Putamen (tissue), 1 donor: ENCODE measurements at places on chromosomes 7 and 10.

DNA sequence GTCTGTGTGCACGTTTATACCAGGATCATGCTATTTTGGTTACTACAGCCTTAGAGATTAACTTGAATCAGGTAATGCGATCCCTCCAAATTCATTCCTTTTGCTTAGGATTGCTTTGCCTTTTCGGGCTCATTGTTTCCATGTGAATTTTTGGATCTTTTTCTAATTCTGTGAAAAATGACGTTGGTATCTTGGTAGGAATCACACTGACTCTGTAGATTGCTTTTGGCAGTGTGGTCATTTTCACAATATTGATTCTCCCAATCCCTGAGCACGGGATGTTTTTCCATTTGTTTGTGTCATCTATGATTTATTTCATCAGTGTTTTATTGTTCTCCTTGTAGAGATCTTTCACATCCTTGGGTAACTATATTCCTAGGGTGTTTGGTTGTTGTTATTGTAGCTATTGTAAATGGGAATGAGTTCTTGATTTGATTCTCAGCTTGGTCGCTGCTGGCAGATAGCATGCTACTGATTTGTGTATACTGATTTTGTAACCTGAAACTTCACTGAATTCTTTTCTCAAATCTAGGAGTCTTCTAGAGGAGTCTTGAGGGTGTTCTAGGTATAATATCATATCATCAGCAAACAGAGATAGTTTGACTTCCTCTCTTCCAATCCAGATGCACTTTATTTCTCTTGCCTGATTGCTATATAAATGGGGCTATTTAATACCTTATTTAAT lies 18.2 kb downstream of the SNX8 start:
- no peak for DNase-seq

- DNase-seq = no peak
Measured at GRCh38 chr7:22842973-22843372, 20.3 kb upstream of the TOMM7 start.

DNA sequence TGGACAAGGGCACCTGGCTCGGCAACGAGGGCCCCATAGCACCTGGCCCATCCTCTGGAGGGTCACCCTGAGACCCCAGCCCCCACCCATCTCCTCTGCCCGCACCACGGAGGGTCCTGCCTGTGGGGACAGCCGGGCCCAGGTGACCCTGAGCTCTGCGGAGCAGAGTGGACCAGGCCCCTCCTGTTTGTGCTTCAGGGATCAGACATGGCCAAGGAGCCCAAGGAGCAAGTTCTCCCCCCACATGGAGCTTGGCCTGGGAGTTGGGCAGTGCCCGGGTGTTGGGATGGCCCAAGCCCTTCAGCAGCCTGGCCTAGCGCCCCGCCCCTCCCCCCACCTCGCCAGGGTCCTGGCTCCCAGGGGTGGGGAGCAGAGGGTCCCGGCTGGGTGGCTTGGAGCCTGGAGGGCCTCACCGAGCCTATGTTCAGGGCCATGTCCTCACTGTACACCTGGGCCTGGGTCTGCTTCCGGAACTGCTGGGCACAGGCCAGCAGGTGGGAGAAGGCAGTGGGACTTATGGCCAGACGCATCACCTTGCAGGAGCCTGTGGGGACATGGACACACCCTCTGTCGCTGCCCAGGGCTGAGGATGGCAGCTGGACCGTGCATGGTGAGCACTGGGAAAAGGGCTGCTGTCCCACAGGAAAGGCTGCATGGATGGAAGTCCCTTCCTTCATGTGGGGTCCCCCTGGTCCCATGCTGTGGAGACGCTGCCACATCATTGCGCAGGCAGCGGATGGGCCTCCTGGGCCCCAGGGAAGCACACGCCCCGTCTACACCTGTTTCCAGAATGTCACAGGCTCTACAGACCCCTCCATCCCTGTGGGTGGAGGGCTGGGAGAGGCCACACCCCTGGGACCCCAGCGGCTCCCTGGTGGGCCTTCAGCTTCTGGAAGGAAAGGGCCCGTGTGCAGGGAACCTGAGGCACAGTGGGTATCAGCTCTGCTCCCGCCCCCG lies 49.2 kb upstream of the NKX6-2 start:
- DNase-seq = no peak

- DNase-seq = no peak
Measured at GRCh38 chr7:45924283-45924682, 3.2 kb upstream of the IGFBP3 start.

DNA sequence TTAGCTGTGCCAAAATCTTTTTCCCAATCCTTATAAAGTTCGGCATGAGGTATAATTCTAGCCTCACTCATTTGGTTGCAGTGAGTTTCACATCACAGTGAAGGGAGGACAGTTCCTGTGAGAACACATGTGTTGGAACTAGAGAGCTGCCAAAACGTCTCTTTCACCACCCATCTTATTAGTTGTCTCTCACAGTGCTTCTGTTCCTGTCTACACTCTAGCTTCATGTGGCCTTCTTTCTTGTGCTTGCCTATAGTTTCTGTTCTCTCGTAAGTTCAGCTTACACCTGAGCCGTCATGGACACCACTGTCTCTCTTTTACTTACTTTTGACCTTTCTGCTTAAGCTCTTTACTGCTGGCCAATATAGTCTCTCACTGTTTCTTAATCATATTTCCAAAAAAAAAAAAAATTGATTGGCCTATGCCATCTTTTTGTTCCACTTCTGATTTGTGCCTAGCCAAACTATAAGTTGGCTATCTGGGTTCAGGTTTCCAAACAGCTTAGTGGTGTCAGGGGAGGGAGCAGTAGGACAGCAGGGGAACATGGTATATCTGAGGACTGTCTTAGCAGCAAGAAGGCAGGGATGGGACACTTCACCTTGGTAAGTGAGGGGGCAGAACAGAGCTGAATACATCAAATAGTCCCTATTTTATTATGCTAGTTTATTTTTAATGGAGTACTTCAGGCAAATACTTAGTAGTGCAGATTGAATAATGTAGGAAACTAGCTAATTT lies 38.0 kb downstream of the ZNRF2 start:
- DNase-seq = peak; percentile 21
